ENCODE measurements at places on chromosomes 5 and 9. TPM values are rescaled to one million over a fixed set of nuclear protein-coding genes. Genes with fewer than 3 reads are reported as not detected.
A peak's percentile ranks its signal among the peaks of the same experiment; 100 is the strongest.

Gene TOMM5
- total RNA-seq: 93.0 TPM

Gene TMEM174
- not detected for total RNA-seq

DNA sequence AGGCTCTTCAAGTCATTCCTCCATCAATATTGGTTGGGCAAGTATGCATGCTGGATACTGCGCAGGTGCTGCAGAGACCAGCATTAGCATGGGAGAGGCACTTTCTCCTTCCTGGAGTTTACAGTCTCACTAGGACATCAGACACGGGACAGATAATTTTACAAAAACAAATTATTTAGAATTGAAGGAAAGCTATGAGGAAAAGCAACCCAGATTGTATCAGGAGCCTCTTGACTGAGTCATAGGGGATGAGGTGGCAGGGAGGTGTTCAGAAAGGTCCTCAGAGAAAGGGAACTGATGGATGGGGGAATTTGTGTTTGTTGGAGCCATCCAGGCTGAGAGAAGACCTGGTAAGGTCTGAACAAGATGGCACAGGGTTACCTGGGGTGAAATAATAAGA, 24.5 kb upstream of the RAB14 start:
- H3K27ac ChIP-seq: no peak overlapping the region
- no peak overlapping the region for H3K4me3 ChIP-seq
- no peak for DNase-seq
- peaks cover 6% of the 10 kb centered on the region for H3K4me1 ChIP-seq

Gene FCN1
- not detected for total RNA-seq

Gene PCDHGA3
- not detected for total RNA-seq

Gene FBN2
- total RNA-seq: not detected

GRCh38 chr9:137493364-137494103, 34.4 kb upstream of the NSMF start:
- no peak overlapping the region for H3K27ac ChIP-seq
- no peaks in the 10 kb centered on the region for H3K27me3 ChIP-seq
- H3K36me3 ChIP-seq: no peaks in the 10 kb centered on the region
- DNase-seq: no peak
- no peak overlapping the region for H3K4me3 ChIP-seq

GRCh38 chr5:137072361-137073115, 426.6 kb downstream of the SPOCK1 start:
- DNase-seq: no peak
- H3K27ac ChIP-seq: no peak overlapping the region
- no peaks in the 10 kb centered on the region for H3K4me1 ChIP-seq
- H3K4me3 ChIP-seq: no peak overlapping the region

DNA sequence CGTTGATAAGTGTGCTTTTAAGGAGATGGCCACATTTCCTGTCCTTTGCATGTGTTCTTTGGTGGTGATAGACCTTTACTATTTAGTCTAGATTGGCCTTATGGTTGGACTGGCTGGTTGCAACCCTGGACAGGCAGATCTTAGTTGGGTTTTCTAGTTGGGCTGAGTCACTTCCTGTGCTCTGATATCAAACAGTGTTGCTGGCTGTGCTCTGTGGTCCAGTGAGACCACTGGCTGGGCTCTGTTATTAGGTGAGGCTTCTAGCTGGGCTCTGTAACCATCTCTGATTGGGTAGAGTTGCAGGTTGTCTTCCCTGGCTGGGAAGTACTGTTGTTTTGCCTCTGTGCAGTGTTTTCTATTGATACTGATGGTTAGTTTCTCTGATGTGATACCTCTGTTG, 432.5 kb downstream of the LRRC70 start:
- no peak overlapping the region for H3K27ac ChIP-seq
- no peak overlapping the region for H3K4me3 ChIP-seq
- no peaks in the 10 kb centered on the region for H3K27me3 ChIP-seq
- H3K4me1 ChIP-seq: no peaks in the 10 kb centered on the region
- DNase-seq: no peak

Gene INSL4
- not detected for total RNA-seq

DNA sequence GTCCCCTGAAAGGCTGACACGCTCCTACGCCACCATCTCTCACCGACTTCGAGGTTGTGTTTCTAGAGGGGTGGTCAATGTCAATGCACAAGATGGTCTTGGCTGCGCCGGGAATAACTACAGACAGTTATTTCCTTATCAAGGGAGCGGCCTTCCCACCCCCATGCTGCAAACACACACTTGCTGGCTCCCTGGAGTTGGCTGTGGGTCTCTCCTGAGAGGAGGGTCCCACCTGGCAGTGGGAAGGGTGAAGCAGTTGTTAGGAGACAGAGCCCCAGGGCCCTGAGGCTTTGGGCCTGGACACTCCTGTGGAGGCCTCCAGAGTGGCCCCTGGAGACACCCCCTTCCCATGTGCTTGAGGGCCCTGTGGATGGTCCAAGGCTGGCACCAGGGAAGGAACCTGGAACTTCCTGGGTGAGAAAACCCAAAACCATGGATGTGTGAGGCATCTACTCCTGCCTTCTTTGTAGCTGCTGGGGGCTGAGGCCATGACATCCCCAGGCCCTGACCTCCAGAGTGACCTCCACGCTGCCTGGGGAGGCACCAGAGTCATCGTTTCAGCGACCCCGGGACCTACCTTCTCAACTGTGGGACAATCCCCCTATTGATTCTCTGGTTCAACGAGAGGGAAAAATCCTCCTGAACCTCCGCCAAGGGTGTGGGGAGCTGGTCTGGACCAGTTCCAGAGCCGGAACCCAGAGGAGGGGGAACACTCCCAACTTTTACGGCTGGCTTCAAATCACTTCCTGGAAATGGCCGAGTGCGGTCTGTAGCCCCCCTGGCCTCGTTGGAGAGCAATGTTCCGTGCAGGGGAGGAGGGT, 101.1 kb upstream of the COL5A1 start:
- H3K27ac ChIP-seq: no peak overlapping the region
- H3K27me3 ChIP-seq: peaks cover 4% of the 10 kb centered on the region
- peak; percentile 37 for DNase-seq
- no peaks in the 10 kb centered on the region for H3K4me1 ChIP-seq

Gene TMEM252
- total RNA-seq: not detected

DNA sequence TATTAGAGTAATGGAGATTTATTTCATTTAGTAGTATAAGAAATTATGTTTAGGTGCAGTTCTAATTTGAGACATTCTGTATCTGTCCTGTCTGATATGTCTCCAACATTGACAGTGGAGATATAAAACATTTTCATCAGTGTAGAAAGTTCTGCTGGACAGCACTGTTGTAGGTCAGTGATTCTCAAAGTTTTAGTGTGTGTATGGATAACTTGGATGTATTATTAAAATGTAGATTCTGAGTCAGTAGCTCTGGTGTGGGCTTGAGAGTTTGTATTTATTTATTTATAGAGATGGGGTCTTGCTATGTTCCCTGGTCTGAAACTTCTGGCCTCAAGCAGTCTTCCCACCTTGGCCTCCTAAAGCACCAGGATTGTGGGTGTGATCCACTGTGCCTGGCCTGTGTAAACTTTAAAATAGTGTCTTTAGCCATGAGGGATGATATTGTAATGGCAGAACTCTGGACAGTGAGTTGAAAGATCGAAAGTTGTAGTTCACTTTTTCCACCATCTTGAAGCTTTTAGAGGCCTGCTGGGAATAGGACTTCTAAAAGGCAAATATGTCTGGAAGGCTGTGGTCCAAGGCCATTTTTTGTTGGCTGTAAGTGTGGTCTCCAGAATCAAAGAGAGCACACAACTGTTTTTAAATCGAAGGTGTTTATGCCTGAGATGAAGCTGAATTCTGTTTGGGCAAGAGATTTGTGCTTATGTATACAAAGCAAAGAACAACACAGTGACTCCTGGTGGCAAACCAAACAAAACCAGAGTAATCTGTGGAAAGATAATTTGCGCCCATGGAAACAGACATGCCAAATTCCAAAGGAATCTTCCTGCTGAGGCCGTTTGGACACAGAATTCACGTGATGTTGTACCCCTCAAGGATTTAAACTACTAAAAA, 12.4 kb downstream of the UBAP1 start:
- H3K27ac ChIP-seq: no peak overlapping the region
- no peak for DNase-seq
- H3K4me1 ChIP-seq: peaks cover 35% of the 10 kb centered on the region
- no peak overlapping the region for H3K4me3 ChIP-seq
- no peaks in the 10 kb centered on the region for H3K27me3 ChIP-seq

DNA sequence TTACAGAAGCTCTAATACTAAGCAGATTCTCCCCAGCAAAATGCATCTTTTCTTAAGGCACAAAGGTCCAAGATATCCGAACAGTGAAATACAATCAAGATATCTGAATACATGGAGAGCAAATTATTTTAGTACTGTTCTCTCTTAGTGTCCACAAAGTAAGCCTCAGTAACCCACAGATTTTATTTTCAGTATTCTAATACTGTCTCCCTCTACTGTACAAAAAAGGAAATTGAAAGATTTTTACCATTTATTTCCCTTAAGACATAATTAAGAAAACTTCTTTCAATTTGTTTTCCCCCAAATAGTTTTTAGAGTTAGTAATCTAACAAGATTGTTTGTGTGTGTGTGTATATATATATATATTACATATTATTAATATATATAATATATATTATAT, 24.7 kb upstream of the NOL6 start:
- no peaks in the 10 kb centered on the region for H3K27me3 ChIP-seq
- no peaks in the 10 kb centered on the region for H3K4me1 ChIP-seq
- H3K4me3 ChIP-seq: no peak overlapping the region

Gene SOHLH1
- not detected for total RNA-seq

Gene SLC23A1
- total RNA-seq: 0.78 TPM

Gene ZDHHC11
- 24.5 TPM for total RNA-seq

Gene CTXN3
- not detected for total RNA-seq

DNA sequence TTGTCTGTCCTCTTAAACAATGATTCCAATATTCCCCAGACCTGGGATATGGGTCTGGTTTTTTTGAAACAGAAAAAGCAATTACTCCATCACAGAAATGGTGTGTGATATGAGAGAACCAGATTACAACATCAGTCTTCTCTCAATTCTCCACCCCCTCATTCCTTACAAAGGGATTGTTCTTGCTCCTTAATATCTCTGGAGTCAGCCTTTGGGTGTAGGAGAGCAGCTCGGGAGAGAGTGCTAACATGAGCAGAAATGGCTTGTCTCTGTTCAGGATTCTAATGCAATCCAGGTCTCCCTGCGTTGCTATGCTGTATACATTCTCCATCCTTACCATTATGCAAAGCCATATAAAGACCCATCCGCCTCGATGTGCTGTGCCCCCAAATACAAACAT, 32.7 kb downstream of the ZFAND5 start:
- no peaks in the 10 kb centered on the region for H3K27me3 ChIP-seq
- no peak overlapping the region for H3K27ac ChIP-seq
- DNase-seq: no peak
- H3K36me3 ChIP-seq: no peaks in the 10 kb centered on the region
- H3K4me3 ChIP-seq: no peak overlapping the region

DNA sequence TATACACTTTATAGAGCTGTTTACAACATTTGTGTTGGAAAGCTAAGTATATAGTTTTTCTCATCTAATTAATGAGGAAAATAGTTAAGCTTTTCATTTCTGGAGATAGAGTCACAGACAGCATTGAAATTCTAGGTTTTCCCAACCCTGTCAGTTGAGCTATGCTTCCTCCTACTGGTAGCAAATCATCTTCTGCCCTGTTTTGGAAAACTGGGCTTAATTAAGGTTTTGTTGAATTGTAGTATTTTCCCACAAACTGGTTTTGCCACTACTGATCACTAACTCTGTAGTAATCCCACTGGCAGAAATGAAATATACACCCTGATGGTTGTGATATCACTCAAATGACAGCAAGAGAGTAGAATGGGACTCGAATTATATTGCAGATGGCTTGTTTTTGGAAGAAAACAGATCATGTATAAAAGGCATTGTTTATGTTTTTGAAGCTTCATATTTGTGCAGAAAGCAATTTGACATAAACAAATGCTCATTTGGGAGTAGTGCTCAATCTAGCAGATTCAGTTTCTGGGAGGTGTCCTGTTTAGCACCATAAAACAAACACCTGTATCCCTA, 46.6 kb downstream of the CD180 start:
- no peaks in the 10 kb centered on the region for H3K4me1 ChIP-seq
- no peaks in the 10 kb centered on the region for H3K27me3 ChIP-seq
- DNase-seq: no peak
- H3K4me3 ChIP-seq: no peak overlapping the region
- H3K27ac ChIP-seq: no peak overlapping the region

DNA sequence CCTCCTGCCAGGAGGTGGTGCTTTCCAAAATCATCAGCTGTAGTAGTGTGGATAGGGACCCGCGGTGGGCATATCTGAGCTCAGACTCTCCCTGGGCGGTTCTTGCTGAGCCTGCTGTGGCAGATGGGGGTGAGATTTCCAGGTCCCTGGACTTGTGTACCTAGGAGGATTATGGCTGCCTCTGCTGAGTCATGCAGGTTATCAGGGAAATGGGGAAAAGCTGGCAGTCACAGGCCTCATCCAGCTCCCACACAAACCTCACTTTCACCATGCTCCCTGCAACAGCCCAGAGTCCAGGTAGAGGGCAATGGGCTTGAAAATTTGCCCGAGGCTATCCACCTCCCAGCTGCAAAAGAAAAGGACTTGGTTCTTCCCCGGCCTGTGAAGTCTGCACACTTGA, 23.4 kb upstream of the MAMDC2 start:
- no peak overlapping the region for H3K4me3 ChIP-seq
- no peak for DNase-seq
- H3K27ac ChIP-seq: no peak overlapping the region
- H3K4me1 ChIP-seq: no peaks in the 10 kb centered on the region
- H3K36me3 ChIP-seq: no peaks in the 10 kb centered on the region
- H3K27me3 ChIP-seq: peaks cover 7% of the 10 kb centered on the region

- no peaks in the 10 kb centered on the region for H3K36me3 ChIP-seq
- H3K27me3 ChIP-seq: no peaks in the 10 kb centered on the region
- no peak for DNase-seq
- no peak overlapping the region for H3K4me3 ChIP-seq
Observed at GRCh38 chr9:36129139-36129538, 7.4 kb upstream of the GLIPR2 start.

DNA sequence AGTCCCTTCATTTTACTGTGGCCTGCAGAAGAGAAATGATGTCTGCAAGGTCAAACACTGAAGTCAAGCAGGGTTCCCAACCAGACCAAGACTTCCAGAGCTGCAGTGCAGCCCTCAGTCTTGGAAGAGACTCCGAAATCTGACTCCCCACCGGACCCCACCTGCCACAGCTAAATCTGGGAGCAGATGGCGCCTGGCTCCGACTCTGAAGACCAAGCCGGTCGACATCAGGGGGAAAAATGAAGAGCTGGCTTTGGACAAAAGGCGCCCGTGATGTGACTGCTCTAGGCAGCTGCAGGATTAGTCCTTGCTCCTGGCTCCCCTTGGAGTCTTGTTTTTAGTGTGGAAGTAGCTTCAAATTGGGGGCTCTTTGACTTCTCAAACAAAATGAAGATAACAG, 72.4 kb upstream of the ZNF622 start:
- DNase-seq: no peak
- H3K4me3 ChIP-seq: no peak overlapping the region
- H3K27me3 ChIP-seq: peaks cover 3% of the 10 kb centered on the region
- no peaks in the 10 kb centered on the region for H3K36me3 ChIP-seq

GRCh38 chr5:176809544-176810080, 747 bp upstream of the UNC5A start:
- H3K36me3 ChIP-seq: no peaks in the 10 kb centered on the region
- H3K27ac ChIP-seq: no peak overlapping the region
- H3K4me3 ChIP-seq: peak overlapping the region; percentile 44
- no peak for DNase-seq
- H3K27me3 ChIP-seq: peaks cover 63% of the 10 kb centered on the region
